CD4-positive, alpha-beta T cell treated with Interleukin-15 for 1 hour (primary cell): ENCODE measurements at places on chromosomes 6 and 20.

DNA sequence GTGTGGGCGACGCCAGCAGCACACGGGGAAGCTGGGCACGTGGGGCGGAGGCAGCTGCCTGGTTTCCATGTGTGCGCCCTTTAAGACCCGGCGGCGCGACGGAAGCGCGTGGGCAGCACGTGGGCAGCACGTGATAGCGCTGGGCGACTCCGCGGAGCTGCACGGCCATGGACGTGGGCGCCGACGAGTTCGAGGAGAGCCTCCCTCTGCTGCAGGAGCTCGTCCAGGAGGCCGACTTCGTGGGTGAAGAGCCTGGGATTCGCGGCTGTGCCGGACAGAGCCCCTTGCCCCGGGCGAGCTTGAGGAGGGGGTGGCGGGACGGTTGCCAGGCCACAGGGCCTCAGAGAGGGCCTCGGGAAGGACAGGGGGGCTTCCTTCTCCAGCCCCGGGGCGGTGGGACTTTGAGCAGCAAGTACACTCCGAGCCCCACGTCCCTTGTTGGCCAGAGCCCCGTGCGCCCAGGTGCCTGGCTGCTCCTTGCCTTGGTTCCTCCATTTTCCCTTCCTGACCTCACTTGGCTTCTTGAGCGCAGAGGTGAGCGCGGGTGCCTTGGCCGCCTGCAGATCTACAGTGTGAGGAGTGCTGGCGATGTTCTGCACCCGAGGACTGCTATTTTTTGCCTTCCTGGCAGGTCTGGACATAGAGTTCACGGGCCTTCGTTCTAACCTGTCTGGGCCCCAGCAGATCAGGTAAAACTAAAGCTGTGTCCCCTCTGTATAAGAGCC, at the start of gene PNLDC1:
Gene PNLDC1 (plus strand): TSS at position 136 of the 725 bp plus-strand sequence. CDS start 32 bp downstream, at position 168.
- no peak for DNase-seq

DNA sequence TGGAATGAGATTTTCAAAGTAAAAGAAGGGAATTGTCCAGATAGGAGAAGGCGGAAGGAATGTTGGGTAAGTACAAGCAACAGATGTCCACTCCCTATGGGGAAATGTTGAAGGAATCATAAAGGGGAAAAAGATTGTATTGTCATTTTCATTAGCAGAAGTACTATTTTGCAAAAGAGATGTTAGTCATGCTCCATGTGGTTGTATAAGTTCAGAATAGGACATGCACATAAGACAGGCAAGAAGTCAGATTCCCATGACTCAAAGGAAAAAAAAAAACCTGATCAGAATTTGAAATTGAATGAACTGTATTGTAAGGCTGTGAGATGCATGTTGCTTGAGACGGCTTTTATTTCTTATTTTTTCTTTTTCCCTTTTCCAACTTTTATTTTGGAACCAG, 36.8 kb downstream of the GRM1 start:
- no peak for DNase-seq

DNA sequence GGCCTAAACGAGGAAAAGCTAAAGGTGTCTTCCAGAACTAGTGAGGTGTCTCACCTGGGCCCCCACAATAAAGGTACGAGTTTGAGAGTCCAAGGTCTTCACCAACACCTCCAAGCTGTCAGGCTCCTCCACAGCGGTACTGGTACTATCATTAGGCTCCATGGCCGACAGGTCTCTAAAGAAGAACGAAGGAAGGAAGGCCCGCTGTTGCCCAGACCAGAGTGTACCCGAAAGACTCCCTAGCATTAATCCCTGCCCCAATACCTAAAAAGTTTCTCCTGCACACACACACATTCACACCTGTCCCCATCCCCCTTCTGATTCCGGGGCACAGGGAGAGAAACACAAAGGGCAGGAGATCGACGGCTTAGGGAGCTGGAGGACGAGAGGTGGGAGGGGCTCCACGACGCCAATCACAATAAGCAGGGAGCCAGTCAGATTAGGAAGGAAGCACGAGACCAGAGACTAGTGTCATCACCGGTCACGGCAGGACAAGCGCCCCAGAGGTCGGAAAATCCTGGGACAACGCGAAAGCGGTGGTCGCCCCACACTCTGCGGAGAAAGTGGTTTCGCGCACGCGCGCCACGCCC, 764 bp downstream of the BAG6 start:
- DNase-seq, result no peak

DNA sequence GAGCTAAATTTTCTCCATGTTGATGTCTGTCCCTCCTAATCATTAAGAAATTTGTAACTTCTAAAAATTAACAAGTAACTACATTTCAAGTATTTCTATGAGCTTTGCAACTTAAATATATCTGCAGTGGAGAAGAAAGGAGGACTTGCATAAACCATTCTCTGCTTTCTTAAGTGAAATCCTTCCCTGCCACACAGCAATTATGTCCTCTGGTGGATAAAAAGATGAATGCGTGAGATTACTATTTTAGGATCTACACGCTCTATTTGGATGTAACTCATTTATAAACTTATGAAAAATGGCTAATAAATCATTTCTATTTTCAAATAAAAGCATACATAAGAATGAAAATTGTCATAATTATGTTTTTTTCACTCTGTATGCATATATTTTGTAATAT, 338.0 kb upstream of the PTCHD4 start:
- no peak for DNase-seq

DNA sequence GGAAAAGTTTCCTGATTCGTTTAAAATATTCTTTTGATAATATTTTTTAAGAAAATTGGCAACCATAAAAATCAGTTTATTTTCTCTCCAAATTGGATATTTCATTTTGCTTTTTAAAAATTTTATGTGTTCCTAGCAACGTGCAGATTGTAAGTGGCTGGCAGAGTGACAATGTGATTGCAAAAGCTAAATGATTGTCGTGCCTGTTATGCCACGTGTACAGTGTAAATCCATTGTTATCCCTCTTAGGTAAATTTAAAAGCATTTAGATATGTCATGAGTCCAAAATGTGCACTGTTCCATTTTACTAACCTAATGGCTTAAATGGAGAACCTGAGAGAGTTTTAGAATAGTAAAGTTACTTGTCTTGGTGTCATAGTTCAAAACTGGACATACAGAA, 94.4 kb upstream of the ADGRF4 start:
- DNase-seq, result no peak

- DNase-seq, result no peak
These were observed 220.0 kb downstream of the GRIK2 start for GRCh38 chr6:101613556-101613955.

- DNase-seq, result no peak
These were observed 39.3 kb upstream of the HIVEP1 start for GRCh38 chr6:11972806-11973205.

DNA sequence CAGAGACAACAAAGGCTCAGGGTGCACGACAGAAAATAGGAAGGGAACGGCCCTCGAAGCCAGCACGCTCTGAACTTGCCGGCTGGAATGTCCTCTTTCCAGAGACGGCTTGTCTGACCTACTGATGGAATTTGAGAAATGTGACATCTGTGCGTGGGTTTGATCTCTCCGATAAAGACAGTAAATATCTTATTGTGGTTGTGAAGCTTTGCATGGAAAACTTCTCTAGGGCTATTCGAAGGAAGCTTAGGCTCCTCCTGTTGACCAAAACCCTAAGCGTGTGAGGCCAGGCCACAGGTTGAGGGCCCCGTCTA, 247.3 kb downstream of the ZNF217 start:
- DNase-seq, result no peak

- DNase-seq, result no peak
These were observed 1229.7 kb downstream of the GRIK2 start for GRCh38 chr6:102623201-102623600.

DNA sequence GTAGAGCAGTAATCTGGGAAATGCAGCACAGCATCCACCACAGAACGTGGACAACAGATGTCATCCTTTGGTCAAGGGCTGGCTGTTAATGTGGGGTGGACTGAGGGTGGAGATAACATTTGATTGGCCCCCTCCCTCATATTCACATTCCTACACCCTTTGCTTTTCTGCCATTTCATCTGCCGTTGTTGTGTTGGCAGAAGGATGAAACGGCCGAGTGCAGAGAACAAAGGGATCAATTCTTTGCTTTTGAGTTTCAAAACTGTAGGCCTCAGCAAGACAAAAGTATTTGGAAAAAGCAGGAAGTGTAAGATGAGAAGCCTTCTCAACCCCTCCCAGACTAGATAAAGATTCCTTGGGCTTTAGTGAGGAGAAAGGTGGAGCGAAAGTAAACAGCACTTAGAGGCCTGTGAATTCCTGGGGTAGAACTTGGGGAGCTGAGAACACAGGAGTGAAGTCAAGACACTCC, 74.2 kb upstream of the PHIP start:
- no peak for DNase-seq

DNA sequence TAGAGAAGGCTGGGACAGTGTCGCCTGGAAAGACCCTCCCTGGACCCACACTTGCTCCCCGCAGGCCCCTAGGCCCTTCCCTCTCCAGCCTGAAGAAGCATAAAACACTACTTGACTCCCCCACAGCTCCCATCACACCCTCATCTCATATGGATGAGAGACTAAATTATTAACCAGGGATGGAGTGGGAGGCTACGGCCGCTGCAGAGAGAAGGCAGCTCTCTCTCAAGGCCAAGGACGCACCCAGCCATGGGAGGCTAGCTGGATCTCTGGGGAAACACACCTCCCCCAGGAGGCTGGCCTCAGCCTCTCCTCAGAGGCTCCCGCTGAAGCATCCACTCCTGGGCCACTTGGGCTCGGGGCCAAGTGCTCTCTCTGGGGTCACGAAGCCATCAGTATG, 102.5 kb downstream of the GRM4 start:
- no peak for DNase-seq

DNA sequence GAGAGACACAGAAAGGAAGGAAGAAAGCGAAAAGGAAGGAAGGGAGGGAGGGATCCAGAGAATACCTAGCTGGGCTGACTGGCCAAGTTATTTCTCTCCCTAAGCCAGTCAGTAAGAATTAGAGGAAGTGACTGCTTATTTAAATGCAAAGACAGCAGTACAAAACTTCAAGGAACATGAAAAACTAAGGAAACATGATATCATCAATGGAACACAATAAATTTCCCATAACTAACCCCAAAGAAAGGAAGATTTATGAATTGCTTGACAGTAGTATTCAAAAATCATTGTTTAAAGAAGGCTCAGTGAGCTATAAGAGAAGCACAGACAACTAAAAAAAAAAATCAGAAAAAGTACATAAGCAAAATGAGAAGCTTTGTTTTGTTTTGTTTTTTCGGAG, 252.3 kb upstream of the SASH1 start:
- no peak for DNase-seq

- no peak for DNase-seq
These were observed 26.9 kb upstream of the ADTRP start for GRCh38 chr6:11805259-11806053.

- no peak for DNase-seq
These were observed 152.4 kb upstream of the THBS2 start for GRCh38 chr6:169406034-169406433.

GRCh38 chr20:63084563-63084927, 77.8 kb upstream of the BHLHE23 start:
- peak; percentile 12 for DNase-seq

DNA sequence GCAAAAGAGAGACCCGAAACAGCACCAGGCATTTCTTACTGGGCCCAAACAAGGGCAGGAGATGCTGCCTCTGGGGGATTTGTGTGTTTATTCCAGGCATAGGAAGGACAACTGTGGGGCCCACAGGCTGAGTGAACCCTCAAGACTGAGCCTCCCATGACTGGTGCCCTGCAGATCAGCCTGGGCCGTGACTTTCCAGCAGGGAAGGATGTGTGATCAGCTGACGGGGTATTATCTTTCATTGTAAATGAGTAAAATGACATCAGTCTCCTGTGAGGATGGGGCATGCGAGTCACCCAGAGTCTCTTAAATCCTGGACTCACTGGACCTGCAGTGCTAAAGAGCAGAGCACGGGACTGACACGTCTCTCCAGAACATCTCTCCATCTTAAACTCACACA, 3.9 kb upstream of the TEAD3 start:
- no peak for DNase-seq

GRCh38 chr6:28693033-28693750, 167.5 kb downstream of the GPX5 start:
- no peak for DNase-seq

- DNase-seq, result no peak
These were observed 134.7 kb downstream of the FAM83B start for GRCh38 chr6:54981276-54981609.

- DNase-seq, result no peak
These were observed 8.7 kb downstream of the SGK1 start for GRCh38 chr6:134309227-134309626.

- no peak for DNase-seq
These were observed 164.0 kb downstream of the MRPL14 start for GRCh38 chr6:43963203-43963602.

GRCh38 chr6:169225887-169226286, 27.8 kb downstream of the THBS2 start:
- DNase-seq, result no peak

DNA sequence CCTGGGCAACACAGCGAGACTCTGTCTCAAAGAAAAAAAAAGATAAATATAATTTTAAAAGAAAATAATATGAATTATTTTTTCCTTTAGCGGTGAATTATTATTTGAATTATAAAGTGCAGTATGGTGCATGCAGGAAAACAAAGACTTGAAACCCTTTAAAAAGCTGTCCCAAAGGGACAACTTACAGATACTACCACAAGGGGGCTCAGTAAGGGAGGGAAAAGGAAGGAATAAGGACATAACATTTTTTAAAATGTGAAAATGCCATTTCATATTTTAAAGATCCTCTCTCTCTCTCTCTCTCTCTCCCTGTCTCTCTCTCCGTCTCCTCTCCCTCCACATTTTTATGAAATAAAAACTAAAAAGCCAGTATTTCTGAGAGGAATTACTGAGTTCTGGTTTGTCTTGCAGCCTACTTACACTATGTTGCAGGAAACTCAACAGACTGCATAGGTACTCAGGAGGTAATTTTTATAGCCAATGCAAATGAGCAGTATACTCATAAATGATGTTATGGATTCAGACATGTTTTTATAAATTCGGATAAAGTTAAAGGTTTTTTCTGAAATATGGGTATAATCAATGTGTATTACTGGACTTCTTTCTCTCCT, 455.0 kb upstream of the GJE1 start:
- DNase-seq, result no peak

DNA sequence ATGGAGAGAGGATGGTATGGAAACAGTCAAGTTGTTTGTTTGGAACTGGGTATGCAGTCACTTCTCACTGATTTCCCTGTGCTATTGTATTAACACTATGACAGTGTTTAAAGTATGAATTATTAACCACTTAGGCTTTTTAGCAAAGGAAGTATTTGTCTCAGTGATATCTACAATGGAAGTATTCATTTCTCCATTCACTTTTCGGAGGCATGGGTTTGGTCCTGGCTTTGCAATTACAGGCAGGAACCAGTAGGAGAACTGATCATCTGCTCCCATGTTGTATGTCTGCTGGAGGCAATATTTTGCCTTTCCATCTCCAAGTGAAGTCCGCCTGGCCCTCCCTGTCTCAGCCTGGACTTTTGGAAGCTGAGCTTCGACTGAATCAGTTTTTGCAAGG, 30.6 kb upstream of the EXOC2 start:
- DNase-seq, result no peak

DNA sequence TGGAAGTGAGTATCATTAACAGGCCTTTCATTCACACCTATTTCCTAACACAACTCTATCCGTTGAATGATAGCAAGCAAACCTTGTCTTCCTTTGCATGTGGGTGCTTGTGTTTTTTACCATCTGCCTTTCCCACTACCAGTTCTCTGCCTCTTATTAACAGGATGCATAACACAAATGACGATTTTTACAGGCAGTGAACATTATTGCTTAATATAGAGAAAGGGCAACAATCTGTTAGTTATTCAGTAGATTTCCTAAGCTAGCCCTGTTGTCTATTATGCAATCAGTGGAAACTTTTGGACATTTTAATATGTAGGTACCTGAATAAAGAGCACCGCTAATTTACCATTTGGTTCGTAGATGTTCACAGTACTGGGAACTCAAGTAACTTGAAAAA, 348.8 kb upstream of the PLCB4 start:
- no peak for DNase-seq
